ENCODE measurements at places on chromosomes 1 and 21.

- DNase-seq = no peak
Measured at GRCh38 chr1:37822906-37823815, 15.2 kb upstream of the YRDC start.

- DNase-seq = no peak
Measured at GRCh38 chr1:10789803-10790702, 6.4 kb downstream of the CASZ1 start.

- no peak for DNase-seq
Measured at GRCh38 chr1:80624682-80625081, 1176.1 kb upstream of the ADGRL2 start.

GRCh38 chr1:13825033-13825432 is 125.0 kb downstream of the PRDM2 start:
- no peak for DNase-seq

GRCh38 chr21:26766826-26767325 is 78.3 kb downstream of the ADAMTS1 start:
- no peak for DNase-seq

GRCh38 chr1:60066001-60066400 is 7.6 kb downstream of the C1orf87 start:
- no peak for DNase-seq

DNA sequence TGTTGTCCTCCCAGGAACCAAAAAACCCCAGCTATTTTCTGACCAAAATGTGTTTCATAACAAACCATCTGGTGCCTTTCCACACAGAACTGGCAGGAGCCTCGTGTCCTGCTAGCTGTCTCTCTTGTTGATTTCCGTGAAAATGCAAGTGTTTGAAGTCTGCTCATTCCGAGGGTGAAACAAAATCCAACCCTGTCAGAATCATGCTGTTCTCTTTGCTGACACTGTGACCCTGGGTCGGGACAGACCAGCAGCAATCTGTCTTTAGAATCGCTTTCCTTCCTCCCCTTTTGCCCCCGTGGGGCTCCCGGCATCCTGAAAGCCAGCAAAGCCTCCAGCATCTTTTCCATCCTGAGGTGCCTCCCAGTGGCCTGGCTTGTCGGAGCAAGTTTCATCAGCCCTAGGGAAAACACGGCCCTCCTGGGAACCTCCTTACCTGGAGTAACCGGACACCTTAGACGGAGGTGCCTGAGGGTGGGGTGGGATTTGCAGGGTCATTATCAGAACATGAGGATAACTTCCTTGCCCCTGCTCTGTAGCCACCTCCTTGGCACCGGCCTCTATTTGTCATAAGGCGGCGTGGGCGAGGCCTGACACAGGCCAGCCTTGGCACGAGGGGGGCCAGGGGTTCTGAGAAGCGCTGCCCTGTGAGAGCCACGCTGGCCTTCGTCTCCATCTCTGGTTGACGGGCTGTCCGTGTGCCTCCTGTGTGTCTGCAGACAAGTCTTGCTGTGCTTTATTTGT is 24.9 kb downstream of the LDLRAP1 start:
- peak; percentile 37 for DNase-seq

- no peak for DNase-seq
Measured at GRCh38 chr1:29960876-29961275, 724.6 kb downstream of the PTPRU start.

DNA sequence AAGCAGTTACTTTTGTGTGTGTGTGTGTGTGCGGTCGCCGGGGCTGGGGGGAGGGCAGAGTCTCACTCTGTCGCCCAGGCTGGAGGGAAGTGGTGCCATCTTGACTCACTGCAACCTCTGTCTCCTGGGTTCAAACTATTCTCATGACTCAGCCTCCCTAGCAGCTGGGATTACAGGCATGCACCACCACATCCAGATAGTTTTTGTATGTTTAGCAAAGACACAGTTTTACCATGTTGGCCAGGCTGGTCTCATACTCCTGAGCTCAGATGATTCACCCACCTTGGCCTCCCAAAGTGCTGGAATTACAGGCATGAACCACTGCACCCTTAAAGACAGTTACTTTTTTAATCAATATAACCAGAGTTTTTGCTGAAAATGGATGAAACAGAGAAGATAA is 207.0 kb downstream of the PTPRC start:
- DNase-seq = no peak

GRCh38 chr1:176193663-176194062 is 13.4 kb downstream of the COP1 start:
- DNase-seq = no peak

- DNase-seq = no peak
Measured at GRCh38 chr1:230173187-230173975, 106.3 kb downstream of the GALNT2 start.

- no peak for DNase-seq
Measured at GRCh38 chr1:223421676-223422075, 28.5 kb downstream of the CCDC185 start.

- DNase-seq = no peak
Measured at GRCh38 chr1:87449348-87449963, 120.8 kb downstream of the LMO4 start.

DNA sequence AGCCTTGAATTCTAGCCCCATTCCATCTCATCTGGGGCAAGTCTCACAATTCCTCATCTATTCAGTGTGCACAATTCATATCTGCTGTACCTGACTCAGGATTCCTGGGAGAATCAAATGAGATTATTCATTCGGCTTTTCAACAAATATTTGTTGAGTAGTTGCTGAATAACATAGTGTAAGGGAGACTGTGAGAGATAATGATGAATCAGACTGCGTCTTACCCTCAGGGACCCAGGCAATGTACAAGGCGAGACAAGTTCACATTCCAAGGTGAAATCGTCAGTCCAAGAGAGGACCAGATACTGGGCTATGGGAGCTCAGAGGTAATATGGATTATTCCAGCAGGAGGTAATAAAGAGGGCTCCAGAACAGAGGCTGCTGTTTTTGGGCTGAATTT is 67.8 kb upstream of the SMYD2 start:
- peak; percentile 23 for DNase-seq

DNA sequence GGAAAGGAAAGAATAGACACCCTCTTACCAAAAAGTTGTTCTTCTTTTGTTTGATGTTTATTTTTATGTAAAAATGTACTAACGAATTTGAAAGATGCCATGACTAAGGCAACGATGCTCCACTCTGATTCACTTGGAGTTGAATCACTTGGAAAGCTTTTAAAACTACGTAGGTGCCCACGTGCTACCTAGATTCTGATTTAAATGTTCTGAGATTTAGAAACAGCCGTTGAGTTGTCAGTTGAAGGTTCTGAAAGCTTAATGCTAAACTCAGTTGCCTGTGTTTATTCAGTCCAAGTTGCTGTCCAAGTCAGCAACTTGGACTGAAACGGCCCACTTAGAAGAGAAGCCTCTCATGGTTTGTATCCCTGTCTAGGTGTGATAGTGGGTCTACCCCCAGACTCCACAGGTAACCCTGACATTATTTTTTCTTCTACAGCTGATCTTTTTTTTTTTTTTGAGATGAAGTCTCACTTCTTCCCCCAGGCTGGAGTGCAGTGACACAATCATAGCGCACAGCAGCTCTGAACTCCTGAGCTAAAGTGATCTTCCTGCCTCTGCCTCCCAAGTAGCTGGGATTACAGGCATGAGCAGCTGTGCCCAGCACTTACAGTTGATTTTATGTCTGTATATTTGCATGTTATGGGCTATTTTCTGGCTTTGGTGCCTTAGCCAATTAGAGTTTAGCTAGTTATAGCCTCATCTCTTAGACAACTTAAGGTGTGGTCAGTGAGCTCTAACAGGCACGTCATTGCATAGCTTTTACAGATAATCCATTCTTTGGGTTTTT is 1.4 kb upstream of the VAMP4 start:
- DNase-seq = peak; percentile 23

GRCh38 chr1:197620714-197621163 is 154.5 kb downstream of the DENND1B start:
- DNase-seq = no peak

GRCh38 chr1:216325336-216325735 is 97.9 kb downstream of the USH2A start:
- DNase-seq = no peak

DNA sequence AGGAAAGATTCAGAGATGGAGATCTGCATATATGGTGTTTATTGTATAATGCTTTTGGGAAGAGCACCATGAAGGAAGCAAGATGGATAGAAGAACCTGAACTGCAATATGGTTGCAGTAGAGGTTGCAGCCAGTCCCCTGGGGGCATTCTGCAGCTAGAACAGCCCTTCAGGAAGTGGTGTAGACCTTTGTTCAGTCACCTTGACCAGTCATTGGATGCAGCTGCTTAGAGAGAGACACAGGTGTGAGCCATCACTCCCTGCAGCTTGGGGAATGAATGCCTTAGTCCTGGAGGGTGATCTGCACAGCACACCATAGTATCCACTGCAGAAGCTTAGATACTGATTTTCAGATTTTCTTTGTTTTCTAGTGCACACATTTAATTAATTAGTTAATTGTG is 42.3 kb downstream of the NEK7 start:
- no peak for DNase-seq

GRCh38 chr1:160018900-160019299 is 12.9 kb downstream of the PIGM start:
- peak; percentile 35 for DNase-seq

DNA sequence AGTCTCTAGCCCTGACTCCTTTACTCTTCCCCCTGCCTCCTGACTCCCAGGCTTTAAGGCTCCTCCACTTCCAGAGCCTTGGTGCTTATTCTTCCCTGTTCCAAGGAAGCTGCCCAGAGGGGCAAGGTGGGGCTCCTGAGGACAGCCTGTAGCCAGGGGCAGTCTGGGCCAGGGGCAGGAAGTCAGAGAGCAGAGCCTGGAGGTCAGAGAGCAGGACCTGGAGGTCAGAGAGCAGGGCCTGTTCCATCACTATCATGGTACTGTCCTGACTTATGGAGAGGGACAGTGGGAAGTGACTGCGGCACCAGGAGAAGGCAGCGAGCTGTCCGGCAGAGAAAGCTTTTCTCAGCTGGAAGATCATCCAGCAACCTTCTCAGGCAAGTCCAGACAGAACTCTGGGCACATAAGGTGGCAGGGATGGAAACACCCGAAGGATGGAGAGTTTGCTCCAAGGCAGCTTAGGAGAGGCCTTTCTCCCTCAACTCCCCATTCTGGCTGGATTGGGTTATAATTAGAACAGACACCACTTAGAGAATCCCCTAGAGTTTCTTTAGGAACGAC is 25.0 kb downstream of the PLXNA2 start:
- no peak for DNase-seq

GRCh38 chr1:247517795-247518612 is 18.2 kb downstream of the OR2C3 start:
- no peak for DNase-seq

DNA sequence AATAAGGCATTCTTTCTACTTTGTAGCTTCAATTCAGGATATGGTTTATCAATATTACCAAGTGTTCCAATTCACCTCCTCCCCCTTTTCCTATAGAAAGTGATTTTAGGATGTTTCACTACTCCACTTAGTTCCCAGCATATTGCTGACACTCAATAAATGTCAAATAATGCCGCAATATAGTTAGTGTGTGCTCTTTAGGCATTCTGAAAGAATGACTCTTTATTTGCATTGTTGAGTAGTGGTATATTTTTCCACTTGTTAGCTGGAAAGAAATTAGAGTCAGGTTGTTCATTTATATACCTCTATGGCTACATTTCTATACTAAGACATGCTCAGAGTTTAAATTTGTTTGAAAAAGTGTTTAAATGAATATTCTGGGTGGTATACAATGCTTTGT is 154.6 kb upstream of the C1orf105 start:
- no peak for DNase-seq

DNA sequence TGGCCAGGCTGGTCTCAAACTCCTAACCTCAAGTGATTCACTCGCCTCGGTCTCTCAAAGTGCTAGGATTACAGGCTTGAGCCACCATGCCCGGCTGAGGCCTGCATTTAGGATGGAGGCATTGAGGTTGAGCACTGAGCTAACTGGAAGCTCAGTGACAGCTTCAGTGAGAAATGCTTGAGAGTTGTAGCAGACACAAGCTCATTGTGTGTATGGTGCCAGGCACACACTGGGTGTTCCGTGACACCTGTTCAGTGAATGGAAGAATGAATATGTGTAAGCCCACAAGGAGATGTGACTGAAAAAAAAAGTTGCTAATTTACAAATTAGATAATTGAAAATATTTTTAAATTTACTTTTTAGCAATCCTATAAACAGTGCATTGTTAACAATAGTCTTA is 21.8 kb downstream of the LURAP1 start:
- DNase-seq = no peak

DNA sequence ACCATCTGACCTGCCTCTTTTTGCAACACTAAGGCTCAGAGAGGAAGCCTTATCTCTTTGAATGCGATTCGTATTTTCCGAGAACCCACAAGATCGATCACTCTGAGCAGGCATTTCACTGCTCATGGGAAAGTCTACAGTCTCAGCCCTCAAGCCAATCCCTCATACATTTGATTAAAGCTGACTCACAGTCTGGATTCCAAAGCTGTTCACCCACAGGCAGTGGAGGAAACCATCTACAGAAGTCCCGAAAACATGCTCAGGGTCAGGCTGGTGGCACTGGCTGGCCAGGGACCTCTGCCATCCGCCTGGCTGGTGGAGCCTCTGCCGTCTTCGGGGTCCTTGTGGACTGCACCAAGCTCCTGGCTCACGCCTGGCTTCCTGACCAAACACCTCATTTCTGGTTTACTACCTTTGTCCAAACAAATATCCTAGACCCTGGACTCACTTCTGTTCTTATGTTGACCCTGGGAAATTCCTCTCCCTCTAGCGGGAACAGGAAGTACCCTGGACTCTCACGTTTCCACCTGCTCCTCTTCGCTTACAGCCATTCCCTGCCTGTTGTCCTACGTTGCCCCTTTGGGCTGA is 650.0 kb downstream of the SMYD3 start:
- DNase-seq = peak; percentile 18

DNA sequence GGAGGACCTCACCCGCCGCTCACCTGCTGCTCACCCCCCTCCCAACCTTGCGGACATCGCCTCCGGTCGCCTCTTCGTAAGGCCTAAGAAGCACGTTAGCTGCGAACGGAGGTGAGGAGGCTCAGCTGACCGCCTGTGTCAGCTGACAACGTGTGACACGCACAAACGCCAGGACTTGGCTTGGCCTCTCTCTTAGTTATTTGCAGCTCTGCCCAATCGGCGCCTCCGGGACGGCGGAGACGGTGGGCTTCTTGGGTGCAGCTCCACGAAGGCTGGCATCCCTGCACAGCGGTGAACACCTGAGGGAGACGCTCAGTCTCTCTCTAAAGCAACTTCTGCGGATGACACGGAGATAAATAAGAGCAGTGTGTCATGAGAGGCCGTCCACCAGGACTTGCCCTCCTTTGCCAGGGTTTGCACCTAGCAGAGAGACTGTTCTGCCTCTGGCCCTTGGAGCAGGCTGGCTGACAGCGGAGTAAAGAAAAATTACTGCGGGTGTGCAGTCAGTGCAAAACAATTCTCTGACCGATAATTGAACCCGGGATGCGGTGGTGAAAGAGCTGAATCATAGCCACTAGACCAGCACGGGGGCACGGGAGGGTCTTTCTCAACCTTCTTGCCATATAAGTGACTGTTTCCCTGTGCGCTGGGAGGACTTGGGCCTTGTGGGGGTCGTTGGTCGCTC is 318.9 kb downstream of the FAM72C start:
- no peak for DNase-seq

DNA sequence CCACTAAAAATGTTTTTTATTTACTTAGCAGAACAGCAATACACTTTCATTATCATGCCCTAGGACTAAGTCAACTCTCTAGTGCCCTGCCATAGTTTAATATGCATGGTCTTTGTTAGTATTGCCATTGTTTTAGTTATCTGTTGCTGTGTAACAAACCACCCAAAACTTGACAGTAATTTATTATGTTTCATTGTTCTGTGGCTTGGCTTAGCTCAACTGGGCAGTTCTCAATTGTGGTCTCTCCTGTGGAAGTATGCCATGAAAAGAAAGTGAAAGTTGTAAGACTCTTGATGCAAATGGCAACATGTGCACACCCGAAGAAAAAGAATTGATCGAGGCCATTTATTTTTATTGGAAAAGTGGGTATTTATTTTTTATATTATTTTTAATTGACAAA is 206.3 kb upstream of the KCTD3 start:
- DNase-seq = no peak

Measured in H54 (cell line).